Breast epithelium (tissue), 4 donors: ENCODE measurements at places on chromosomes 4 and X.

GRCh38 chr4:184399512-184399908 is 74.8 kb downstream of the IRF2 start:
- no peak for DNase-seq
- H3K4me1 ChIP-seq: no peaks in the 10 kb centered on the region
- H3K36me3 ChIP-seq: no peaks in the 10 kb centered on the region

DNA sequence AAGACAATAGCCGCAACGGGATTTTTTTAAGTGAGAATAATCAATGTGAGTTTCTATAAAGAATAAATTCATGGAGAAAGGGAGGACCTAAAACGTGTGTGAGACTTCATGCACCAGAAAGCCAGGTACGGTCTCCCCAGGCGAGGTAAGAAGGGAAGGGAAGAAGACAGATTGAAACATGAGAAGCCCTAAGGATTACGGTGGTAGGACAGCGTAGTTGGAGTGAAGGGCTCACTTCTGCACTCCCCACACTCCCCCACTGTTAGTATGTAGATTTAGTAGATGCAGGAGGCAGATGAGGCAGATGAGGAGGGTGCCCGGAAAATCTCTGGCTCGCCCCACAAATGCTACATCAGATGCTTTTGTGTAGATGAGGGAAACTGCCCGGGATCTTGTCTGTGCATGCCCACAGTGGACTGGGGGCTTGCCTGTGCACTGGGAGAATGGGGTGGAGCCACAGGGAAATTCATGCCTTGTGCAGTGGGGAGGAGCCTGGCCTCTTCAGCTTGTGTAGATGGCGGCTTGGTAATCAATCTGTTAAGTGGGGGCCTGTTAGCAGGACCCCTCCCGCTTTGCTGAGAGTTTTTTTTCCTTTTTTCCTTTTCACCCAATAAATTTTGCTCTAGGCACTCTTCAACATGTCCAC is 1544.5 kb upstream of the TENM3 start:
- no peaks in the 10 kb centered on the region for H3K27me3 ChIP-seq
- no peaks in the 10 kb centered on the region for H3K36me3 ChIP-seq
- no peak overlapping the region for H3K4me3 ChIP-seq
- no peak for DNase-seq
- no peaks in the 10 kb centered on the region for H3K4me1 ChIP-seq
- no peak overlapping the region for H3K27ac ChIP-seq

DNA sequence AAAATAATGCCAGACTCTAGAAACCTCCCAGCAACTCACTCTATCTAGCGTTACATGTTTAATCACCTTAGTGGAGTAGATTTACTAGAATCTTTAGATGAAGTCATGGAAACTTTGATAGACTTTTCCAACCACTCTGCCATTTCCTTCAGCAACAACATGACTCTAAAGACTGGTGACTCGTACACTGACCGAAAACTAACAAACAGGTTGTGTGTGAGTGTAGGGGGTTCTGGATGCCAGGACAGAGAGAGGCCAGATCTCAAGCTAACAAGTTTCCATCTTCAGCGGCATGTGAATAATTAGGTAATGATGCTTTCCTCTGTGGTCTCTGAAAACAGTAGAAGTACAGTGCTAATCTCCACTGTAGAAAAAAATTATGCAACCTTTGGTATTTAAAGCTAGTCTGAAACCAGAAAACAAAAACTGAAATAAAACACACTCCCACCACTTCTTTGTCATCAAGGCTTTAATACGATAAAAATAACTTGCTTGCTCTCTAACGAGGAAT is 286.4 kb downstream of the PRDM5 start:
- H3K27ac ChIP-seq: no peak overlapping the region
- no peaks in the 10 kb centered on the region for H3K27me3 ChIP-seq
- no peak for DNase-seq

DNA sequence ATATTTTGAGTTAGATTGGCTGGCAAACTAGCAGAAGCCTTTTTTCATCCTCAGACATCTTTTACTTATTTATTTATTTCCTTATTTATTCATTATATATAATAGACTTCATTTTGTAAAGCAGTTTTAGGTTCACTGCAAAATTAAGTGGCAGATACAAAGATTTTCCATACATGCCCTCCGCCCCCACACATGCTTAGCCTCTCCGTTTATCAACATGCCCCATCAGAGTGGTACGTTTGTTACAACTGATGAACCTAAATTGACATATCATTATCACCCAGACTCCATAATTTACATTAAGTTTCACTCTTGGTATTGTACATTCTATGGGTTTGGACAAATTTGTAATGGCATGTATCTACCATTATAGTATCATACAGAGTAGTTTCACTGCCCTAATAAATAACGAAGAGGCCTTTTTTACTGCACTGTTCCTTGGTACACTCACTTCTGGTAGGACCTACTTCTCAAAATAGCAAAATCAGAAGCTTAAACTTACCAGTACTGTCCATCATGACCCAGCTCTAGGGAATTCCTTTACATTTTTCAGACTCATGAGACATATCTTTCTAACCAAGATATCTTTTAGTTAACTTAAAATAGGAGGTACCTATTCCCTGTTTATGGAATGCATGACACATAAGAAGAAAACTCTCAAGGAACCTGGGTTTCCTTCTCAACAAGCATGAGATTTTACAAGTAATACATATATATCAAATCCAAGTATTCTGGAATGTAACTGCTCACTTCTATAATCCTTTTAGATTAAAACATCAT is 4.8 kb upstream of the TMPRSS11B start:
- H3K4me3 ChIP-seq: no peak overlapping the region
- H3K27ac ChIP-seq: no peak overlapping the region
- no peaks in the 10 kb centered on the region for H3K36me3 ChIP-seq
- no peak for DNase-seq
- H3K4me1 ChIP-seq: no peaks in the 10 kb centered on the region

DNA sequence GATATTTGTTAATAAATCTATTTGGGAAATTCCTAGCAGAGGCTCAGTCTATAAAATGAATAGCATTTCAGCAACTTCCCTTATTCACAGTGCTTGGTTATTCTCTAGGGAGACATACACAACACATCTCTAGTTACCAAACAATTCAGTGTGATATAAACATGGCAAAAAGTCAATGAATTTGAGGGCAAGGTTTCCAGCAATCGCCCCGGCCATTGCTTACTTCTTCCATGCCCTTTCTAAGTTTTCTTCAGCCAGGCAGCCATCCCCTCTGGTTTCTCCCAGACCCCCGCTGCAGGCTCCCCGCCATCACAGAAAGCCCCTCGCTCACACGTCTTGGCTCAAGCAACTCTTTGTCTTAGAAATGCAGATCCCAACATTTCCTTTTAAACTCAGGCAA is 4.4 kb downstream of the TLR7 start:
- DNase-seq: no peak
- H3K4me3 ChIP-seq: no peak overlapping the region
- H3K36me3 ChIP-seq: no peaks in the 10 kb centered on the region
- H3K27me3 ChIP-seq: no peaks in the 10 kb centered on the region
- no peaks in the 10 kb centered on the region for H3K4me1 ChIP-seq

- peaks cover 35% of the 10 kb centered on the region for H3K27me3 ChIP-seq
- no peaks in the 10 kb centered on the region for H3K36me3 ChIP-seq
- H3K27ac ChIP-seq: no peak overlapping the region
- no peak overlapping the region for H3K4me3 ChIP-seq
Observed at GRCh38 chrX:113260474-113260873, 419.8 kb upstream of the AMOT start.

- no peaks in the 10 kb centered on the region for H3K36me3 ChIP-seq
- H3K27ac ChIP-seq: no peak overlapping the region
- H3K27me3 ChIP-seq: no peaks in the 10 kb centered on the region
- no peaks in the 10 kb centered on the region for H3K4me1 ChIP-seq
- no peak overlapping the region for H3K4me3 ChIP-seq
Observed at GRCh38 chr4:88106205-88106604, 52.2 kb downstream of the ABCG2 start.

DNA sequence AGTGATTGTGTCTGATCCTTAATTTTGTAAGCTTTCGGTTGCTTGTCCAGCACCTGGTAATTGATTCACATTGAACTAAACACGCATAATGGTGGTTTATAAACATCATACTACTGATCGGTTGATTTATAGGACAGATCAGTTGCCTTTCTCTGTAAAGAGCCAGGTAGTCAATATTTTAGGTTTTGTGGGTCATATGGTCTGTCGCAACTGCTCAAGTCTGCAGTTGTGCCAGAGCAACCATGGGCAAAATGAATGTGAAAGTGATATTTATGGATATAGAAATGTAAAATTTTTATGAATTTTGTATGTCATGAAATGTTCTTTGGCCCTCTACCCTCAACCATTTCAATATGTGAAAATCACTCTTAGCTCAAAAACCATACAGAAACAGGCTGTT is 8.9 kb downstream of the JADE1 start:
- no peak overlapping the region for H3K4me3 ChIP-seq
- H3K27me3 ChIP-seq: no peaks in the 10 kb centered on the region
- no peak overlapping the region for H3K27ac ChIP-seq
- no peaks in the 10 kb centered on the region for H3K4me1 ChIP-seq

DNA sequence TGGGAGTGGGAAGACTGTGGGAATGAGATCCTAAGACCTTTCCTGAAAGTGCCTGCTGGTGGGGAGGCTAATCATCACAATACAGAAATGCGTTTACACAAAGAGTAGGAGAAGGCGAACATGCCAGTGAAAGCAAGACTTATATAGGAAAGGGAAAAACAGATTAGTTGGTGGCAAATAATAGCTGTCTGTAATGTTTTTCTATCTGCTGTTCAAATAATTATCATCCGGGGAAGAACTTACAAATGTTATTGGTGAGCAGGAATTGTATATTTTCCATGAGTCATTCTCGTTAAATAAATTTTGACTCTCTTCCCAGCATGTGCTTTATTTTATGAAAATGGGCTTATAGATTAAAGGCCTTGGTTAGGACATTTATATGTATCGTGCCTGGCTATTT is 196.5 kb downstream of the ARHGAP10 start:
- no peak overlapping the region for H3K4me3 ChIP-seq
- DNase-seq: no peak
- H3K36me3 ChIP-seq: no peaks in the 10 kb centered on the region
- H3K27ac ChIP-seq: no peak overlapping the region
- H3K4me1 ChIP-seq: no peaks in the 10 kb centered on the region
- H3K27me3 ChIP-seq: no peaks in the 10 kb centered on the region

DNA sequence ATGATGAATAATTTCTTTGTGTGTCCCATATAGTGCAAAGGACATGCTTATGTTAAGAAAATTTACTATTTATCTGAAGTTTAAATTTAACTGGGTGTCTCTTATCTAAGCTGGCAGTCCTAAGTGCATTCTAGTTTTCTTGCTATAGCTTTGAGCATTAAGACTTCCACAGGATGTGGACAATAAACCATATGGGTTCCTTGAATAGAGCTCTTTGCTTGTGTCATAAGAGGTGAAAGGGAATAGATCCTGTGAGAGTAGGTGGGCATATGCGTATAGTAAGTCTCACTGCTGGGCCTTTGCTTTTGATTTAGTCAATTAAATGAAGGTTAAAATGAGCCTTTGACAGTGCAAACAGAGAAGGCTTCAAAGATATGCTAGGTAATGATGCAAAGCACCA is 223.4 kb upstream of the GYPA start:
- H3K27me3 ChIP-seq: no peaks in the 10 kb centered on the region
- no peak overlapping the region for H3K4me3 ChIP-seq
- no peaks in the 10 kb centered on the region for H3K4me1 ChIP-seq
- no peaks in the 10 kb centered on the region for H3K36me3 ChIP-seq

DNA sequence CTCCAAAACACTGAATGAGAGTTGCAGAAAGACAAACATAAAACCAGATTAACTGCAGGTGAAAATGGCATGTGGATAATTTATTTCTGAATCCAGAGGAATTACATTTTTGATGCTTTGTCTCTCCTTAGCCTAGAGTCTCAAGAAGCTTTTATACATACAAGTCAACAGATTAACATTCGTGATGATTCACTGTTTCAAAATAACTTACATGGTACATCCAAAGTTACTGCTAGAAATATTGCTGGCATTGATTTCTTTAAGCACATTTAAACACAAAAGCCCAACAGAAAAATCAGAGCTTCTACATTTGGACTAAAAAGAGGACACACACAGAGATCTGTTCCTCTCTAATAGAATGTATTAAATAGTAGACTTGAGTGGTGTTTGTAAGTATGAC is 105.6 kb downstream of the AMELX start:
- DNase-seq: no peak
- H3K36me3 ChIP-seq: no peaks in the 10 kb centered on the region
- no peaks in the 10 kb centered on the region for H3K27me3 ChIP-seq
- no peak overlapping the region for H3K4me3 ChIP-seq
- H3K4me1 ChIP-seq: no peaks in the 10 kb centered on the region
- no peak overlapping the region for H3K27ac ChIP-seq

- no peak overlapping the region for H3K27ac ChIP-seq
- H3K27me3 ChIP-seq: no peaks in the 10 kb centered on the region
- H3K4me1 ChIP-seq: no peaks in the 10 kb centered on the region
Observed at GRCh38 chr4:104064646-104065577, 345.1 kb upstream of the TACR3 start.

DNA sequence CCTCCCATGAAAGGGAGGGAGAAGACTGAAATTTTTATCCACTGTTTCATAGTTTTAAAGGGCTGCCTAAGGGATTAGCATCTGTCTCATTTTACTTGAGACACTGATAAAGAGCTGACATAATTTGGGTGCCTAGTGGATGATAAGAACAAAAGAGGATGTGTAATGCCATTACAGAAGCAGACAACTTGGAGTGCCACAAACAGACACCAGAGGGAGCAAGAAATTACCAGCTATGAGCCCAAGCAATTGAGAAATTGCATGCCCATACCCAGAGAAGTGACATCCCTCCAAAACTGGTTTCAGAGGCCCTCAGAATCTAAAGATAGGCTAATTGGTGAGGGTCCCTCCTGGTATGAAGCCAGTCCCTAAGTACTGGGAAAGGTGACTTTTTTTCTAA is 38.5 kb upstream of the POU3F4 start:
- DNase-seq: no peak
- H3K4me3 ChIP-seq: no peak overlapping the region
- H3K27ac ChIP-seq: no peak overlapping the region
- no peaks in the 10 kb centered on the region for H3K4me1 ChIP-seq

GRCh38 chr4:47598896-47599295 is 113.8 kb downstream of the ATP10D start:
- H3K4me1 ChIP-seq: no peaks in the 10 kb centered on the region
- H3K27me3 ChIP-seq: no peaks in the 10 kb centered on the region
- no peak overlapping the region for H3K27ac ChIP-seq
- no peak for DNase-seq
- H3K4me3 ChIP-seq: no peak overlapping the region

GRCh38 chr4:88965053-88965452 is 91.9 kb downstream of the FAM13A start:
- peak overlapping the region; percentile 76 for H3K27ac ChIP-seq
- no peak for DNase-seq
- no peaks in the 10 kb centered on the region for H3K27me3 ChIP-seq
- H3K4me1 ChIP-seq: no peaks in the 10 kb centered on the region
- H3K36me3 ChIP-seq: no peaks in the 10 kb centered on the region

DNA sequence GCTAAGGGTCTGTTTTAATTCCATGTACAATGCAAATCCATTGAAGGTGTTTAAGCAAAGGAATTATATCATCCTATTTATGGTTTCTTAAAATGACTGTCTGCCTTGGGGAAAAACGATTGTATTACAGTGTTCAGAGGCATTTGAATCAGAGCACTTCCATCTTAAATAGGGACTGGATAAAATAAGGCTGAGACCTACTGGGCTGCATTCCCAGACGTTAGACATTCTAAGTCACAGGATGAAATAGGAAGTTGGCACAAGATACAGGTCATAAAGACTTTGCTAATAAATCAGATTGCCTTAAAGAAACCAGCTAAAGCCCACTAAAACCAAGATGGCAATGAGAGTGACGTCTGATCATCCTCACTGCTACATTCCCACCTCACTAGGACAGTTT is 1167.2 kb upstream of the PABPC4L start:
- DNase-seq: no peak
- no peaks in the 10 kb centered on the region for H3K27me3 ChIP-seq
- no peak overlapping the region for H3K4me3 ChIP-seq
